ENCODE measurements at places on chromosomes 3 and 15. TPM values are rescaled to one million over a fixed set of nuclear protein-coding genes. Genes with fewer than 3 reads are reported as not detected.

Gene LRRC2
- not detected for total RNA-seq

Gene AADAC
- 9.0 TPM for total RNA-seq

Gene FETUB
- total RNA-seq = 0.23 TPM

Gene SH2D7
- not detected for total RNA-seq

Gene RYR3
- 0.05 TPM for total RNA-seq

Gene INSYN1
- total RNA-seq = 2.7 TPM

Gene IRAK2
- total RNA-seq = 12.5 TPM

Gene KLHL24
- 10.8 TPM for total RNA-seq

Gene CPN2
- not detected for total RNA-seq

Gene STRIT1
- not detected for total RNA-seq

Gene UACA
- 42.1 TPM for total RNA-seq

Gene NAALADL2
- not detected for total RNA-seq

Gene CCDC9B
- total RNA-seq = 19.2 TPM

Gene OR5H6
- not detected for total RNA-seq

Gene POLQ
- total RNA-seq = 6.7 TPM

Gene CPNE4
- total RNA-seq = 4.8 TPM

Gene GCSAM
- not detected for total RNA-seq

Gene NOX5
- total RNA-seq = 0.18 TPM

Gene AMOTL2
- total RNA-seq = 52.1 TPM

Gene GOLGA6B
- not detected for total RNA-seq

Gene EOGT
- 9.7 TPM for total RNA-seq

Gene GOLGB1
- total RNA-seq = 18.0 TPM
